ENCODE measurements at places on chromosomes 5 and 9.

GRCh38 chr5:158910782-158911692 lies 188.7 kb downstream of the EBF1 start:
- DNase-seq, result peak; percentile 18

- DNase-seq, result no peak
Observed at GRCh38 chr5:32848681-32849080, 137.6 kb downstream of the NPR3 start.

DNA sequence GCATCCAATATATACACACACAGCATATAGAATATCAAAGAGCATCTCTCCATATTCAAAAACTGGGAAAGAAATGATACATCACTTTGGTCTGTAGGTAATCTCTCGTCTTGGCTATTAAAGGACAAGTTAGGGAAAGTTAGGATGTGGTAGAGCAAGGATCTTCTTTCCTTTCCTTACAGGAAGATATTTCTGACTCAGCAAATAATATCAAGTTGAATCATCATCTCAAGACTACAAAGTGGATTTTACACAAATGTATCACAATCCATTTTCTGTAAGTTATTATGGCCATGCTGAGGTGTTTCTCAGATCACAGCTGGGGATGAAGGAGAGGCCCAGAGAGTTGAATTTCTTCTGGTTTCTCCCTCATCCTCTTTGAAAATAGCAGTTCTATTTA lies 651.7 kb upstream of the CCNG1 start:
- peak; percentile 42 for DNase-seq

- no peak for DNase-seq
Observed at GRCh38 chr9:99833735-99834134, 12.1 kb downstream of the NR4A3 start.

- DNase-seq, result peak; percentile 22
Observed at GRCh38 chr5:139215107-139215975, 17.2 kb upstream of the SIL1 start.

GRCh38 chr5:148856424-148856823 lies 30.0 kb downstream of the ADRB2 start:
- DNase-seq, result no peak
